ENCODE measurements at places on chromosomes 12 and 14. TPM values are rescaled to one million over a fixed set of nuclear protein-coding genes. Genes with fewer than 3 reads are reported as not detected.

CCDC88C gene
- total RNA-seq = 0.67 TPM

ERP27 gene
- not detected for total RNA-seq

ABCC9 gene
- total RNA-seq = 0.34 TPM

GPR135 gene
- 0.84 TPM for total RNA-seq

AMHR2 gene
- total RNA-seq = not detected

TUNAR gene
- total RNA-seq = not detected

Measured in bronchus fibroblast of lung (primary cell).